LHCN-M2 (cell line): ENCODE measurements at places on chromosomes 16 and 17.

GRCh38 chr16:67967958-67968399, 458 bp downstream of the SLC12A4 start:
- peak; percentile 19 for DNase-seq

GRCh38 chr17:70859829-70860228, 690.5 kb downstream of the KCNJ2 start:
- no peak for DNase-seq

DNA sequence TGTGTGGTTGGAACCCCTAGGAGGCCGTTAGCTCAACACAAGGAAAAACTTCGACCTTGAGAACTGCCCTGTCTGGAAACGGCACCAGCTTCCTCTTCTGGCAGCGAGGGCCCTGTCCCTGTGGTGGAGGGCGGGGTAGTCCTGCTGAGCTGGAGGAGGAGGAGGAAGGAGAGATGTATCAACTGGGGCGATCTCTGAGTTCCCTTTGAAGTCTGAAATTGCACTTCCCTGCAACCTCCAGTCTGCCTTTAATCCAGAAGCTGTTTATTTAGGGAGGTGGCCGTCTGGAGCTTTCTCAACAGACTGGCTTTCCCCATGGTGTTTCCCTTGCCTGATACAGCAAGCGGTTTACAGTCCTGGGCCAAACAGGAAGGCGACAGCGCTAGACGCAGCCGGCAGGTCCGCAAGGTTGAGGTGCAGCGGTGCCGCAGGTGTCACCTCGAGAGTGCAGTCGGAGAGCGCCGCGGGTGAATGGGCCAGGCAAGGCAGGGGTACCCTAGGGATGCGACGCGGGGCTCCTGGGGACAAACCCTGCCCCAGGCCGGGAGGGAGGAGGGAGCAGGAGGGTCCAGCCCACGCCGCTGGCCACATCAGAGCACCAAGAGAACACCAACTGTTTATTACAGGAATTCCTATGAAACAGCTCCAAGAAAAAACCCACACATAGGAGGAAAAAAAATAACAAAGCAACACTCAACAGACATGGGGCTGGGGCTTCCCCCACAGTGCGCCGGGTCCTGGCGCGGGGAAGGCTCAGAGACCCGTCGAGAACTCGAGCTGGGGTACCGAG, 11.4 kb upstream of the MRPS23 start:
- no peak for DNase-seq

GRCh38 chr16:77564791-77565390, 130.1 kb upstream of the ADAMTS18 start:
- no peak for DNase-seq

DNA sequence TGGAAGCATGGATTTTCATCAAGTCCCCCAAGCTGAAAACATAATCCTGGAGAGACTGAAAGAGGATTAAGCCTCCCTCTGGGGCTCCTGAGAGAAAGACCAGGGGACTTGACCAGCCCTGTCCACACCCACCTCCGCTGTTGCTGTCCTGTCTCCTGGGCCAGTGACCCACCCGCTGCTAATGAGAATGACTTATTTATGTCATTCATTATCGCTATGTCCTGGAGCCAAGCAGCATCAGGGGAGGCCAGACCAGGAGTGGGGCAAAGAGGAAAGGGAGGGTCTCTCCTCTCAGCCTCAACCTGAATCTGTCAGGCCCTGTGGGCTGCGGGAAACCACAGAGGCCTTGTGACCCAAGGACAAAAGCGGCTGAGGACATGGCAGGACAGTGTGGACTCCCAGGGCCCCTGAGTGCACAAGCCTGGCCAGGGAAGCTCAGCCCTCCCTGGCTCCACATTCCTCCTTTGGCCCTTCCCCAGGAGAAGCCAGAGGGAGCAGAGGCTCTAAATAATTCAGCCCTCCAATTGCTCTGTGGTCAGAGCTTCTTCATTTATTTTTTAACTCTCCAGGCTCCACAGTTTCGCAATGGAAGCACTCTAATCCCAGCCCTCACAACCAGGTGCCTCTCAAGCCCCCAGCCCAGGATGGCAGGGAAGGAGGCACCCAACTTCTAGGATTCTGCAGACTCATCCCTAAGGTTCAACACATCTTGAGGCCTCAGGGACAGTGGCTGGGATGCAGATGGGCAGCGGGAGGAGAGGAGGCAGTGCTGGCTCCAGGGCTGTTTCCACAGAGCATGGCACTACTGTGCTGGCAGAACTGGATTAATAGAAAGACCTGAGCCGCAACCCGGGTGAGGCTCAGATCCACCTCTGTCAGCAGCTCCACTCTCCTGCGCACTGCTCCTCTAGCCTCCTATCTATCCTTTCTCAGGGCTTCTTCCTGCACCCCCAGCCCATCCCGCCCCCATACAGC, 19.1 kb downstream of the CUEDC1 start:
- DNase-seq: peak; percentile 41

- DNase-seq: peak; percentile 55
Observed at GRCh38 chr17:72358465-72358864, 237.6 kb downstream of the SOX9 start.

DNA sequence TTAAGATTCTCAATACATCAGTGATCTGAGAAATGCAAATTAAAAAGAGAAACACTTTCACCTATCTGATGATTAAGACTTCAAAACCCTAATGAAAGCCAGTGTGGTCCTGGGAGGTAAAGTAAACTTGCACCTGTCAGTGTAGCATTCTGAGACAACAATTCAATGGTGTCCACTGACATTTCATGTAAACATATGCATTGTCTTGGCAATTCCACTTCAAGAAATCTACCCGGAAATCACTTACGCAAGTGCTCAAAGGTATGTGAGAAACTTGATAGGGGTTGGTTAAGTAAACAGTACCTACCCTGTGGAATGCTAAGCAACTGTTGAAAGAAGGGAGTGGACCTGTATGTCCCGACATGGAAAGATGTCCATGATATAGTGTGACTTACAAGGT, 2.1 kb downstream of the ST6GALNAC1 start:
- DNase-seq: no peak

- DNase-seq: no peak
Observed at GRCh38 chr17:72569148-72569946, 448.5 kb downstream of the SOX9 start.

DNA sequence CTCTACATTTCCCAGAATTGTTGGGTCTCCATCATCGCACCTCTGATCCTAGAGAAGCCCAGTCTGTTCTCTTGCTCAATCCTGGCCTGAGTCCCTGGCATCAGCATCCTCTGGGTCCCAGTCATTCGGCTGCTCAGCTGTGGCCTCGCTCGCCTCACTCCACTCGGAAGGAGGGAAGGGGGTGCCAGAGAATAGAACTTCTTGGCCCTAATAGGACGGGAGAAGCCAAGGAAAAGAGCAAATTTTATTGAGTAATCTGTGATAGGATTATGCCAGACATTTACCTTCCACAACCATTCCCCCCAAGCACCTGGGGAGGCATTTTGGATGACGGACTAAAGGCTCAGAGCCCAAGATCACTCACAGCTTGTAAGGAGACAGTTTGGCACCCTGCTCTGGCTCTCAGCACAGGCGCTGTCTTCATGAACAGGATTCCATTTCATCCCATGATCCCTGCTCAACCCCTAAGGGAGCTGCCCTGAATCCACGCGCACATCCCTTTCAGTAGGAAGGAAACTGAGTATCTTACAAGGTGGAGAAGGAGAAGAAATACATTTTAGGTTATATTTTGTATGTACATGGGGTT, 498 bp upstream of the CLEC10A start:
- DNase-seq: no peak

DNA sequence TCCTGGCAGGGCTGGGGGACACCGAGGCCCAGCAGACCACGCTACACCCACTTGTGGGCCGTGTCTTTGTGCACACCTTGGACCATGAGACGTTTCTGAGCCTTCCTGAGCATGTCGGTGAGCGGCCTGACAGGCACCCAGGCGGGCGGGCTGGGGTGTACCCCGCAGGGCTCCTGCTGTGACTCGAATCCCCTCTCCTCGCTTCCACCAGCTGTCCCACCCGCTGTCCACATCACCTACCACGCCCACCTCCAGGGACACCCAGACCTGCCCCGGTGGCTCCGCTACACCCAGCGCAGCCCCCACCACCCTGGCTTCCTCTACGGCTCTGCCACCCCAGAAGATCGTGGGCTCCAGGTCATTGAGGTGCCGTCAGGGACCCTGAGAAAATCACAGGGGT, 1.6 kb downstream of the SGCA start:
- DNase-seq: no peak

DNA sequence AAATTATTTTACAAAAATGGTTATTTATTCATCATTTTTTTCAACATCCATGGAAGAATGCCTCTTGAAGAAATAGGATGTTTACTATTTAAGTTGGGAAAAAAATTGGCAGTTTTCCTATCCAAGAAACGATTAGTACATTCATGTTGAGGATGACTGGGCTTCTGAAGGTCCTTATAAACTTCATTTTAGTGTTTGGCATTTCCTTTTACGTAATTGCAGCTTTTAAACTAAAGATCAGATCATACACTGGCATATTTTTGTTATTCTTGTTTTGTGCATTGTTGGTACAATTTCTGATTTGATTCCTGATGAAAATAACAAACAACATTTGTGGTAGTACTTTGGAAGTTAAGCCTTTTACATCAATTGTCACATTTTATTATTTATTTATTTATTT, 11.5 kb downstream of the KCNJ16 start:
- no peak for DNase-seq

- no peak for DNase-seq
Observed at GRCh38 chr17:81550285-81550684, 1.9 kb downstream of the FAAP100 start.

DNA sequence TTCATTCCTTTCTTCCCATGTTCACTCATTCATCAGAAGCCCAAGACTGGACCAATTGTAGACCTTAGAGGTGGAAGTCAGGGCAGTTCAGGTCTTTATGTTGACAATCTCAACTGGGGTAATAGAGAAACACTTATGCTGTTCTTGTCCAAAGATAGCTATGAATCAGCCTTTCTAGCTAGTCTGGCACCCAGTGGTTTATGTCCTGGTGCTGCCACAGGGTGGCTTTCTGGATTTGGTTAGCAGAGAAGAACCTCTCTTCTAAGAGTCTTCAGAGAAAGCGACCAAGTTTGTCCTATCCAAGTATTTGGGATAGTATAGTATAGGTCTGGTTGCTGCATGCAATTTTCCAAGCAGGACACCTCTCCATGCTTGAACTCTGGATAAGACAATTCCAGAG, 83.3 kb downstream of the NOG start:
- DNase-seq: peak; percentile 69

GRCh38 chr16:4053301-4053845, 62.9 kb downstream of the ADCY9 start:
- peak; percentile 92 for DNase-seq

- peak; percentile 16 for DNase-seq
Observed at GRCh38 chr17:70629902-70630301, 460.6 kb downstream of the KCNJ2 start.

DNA sequence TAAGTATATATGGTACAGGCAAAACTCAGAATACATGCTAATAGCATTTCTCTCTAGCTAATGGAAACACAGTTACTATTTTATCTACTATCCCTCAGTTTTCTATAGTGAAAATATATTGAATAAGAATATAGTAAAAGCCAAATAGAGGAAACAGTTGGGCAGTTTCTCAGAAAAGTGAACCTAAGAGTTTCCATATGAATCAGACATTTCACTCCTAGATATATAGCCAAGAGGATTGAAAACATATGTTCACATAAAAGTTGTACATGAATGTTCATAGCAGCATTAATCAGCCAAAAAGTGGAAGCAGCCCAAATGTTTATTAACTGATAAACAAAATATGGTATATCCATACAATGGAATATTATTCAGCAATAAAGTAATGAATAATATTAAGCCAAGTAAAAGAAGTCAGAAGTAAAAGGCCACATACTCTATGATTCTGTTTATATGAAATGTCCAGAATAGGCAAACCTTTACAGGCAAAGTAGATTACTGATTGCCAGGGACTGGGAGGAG, 134.6 kb downstream of the CYB561 start:
- no peak for DNase-seq

- no peak for DNase-seq
Observed at GRCh38 chr17:50668025-50668837, 33.5 kb downstream of the ABCC3 start.

- DNase-seq: no peak
Observed at GRCh38 chr17:27523712-27524111, 67.5 kb downstream of the KSR1 start.

- DNase-seq: peak; percentile 66
Observed at GRCh38 chr17:38815576-38816193, 9.4 kb downstream of the CWC25 start.

GRCh38 chr16:46746821-46747776, 1.0 kb downstream of the MYLK3 start:
- DNase-seq: peak; percentile 11

- DNase-seq: peak; percentile 66
Observed at GRCh38 chr17:32141258-32141657, 1.0 kb upstream of the RHOT1 start.

GRCh38 chr17:64245218-64246145, 17.6 kb downstream of the TEX2 start:
- peak; percentile 43 for DNase-seq
